ENCODE measurements at places on chromosomes 3 and 15.

DNA sequence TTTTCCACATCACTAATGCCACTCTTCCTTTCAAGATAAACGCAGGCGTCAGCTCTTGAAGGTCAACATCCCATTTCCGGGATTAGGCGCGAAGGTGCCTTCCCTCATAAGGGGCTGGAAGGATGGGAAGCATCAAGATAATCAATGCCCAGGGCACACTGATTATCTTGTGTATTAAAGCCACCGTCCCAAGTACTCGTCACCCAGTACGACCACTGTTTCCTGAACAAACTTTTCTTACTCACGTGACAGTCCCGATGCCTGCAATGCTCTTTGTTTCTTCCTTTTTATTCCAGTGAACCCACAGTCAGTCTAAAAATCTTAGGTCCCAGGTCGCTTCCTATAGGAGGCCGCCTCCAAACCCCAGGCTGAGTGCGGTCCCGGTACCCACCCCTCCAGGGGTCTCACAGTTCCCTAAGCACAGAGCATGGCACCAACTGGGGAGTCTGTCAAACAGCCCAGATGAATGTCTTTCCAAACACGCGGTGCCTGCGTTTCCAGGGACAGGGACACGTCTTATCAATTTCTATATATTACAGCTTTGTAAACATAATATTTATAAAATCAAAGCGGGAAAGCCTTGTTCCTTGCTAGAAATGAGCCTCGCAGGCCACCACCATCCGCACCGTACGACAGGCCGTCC lies 589 bp downstream of the ANAPC13 start:
- H3K4me3 ChIP-seq: peak overlapping the region; percentile 96
- H3K27ac ChIP-seq: peak overlapping the region; percentile 86
- no peaks in the 10 kb centered on the region for H3K27me3 ChIP-seq
- peak; percentile 60 for DNase-seq
- H3K4me1 ChIP-seq: peaks cover 29% of the 10 kb centered on the region

DNA sequence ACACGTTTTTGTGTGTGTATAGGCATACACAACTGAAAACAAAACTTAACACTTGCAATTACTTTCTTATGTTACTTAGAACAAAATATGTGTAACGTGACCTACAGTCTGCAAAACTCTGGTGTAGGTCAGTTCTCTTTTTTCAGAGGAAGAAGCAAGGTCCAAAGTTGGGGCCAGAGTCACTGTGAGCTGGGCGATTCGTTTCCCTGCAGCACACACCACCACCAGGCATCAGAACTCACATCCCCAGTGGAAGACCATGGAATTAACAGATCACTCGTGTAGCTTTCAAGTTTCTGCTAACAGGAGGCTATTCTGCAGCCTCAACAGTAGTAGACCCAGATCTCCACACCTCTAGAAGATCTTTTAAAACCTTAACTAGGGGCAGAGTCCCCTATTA lies 25.8 kb downstream of the ANP32A start:
- no peaks in the 10 kb centered on the region for H3K27me3 ChIP-seq
- DNase-seq: no peak
- H3K36me3 ChIP-seq: peaks cover 6% of the 10 kb centered on the region
- H3K4me3 ChIP-seq: no peak overlapping the region
- no peak overlapping the region for H3K27ac ChIP-seq

GRCh38 chr3:194761384-194761783 lies 75.7 kb downstream of the FAM43A start:
- no peak overlapping the region for H3K4me3 ChIP-seq
- DNase-seq: no peak
- no peaks in the 10 kb centered on the region for H3K27me3 ChIP-seq
- no peaks in the 10 kb centered on the region for H3K4me1 ChIP-seq
- no peaks in the 10 kb centered on the region for H3K36me3 ChIP-seq

DNA sequence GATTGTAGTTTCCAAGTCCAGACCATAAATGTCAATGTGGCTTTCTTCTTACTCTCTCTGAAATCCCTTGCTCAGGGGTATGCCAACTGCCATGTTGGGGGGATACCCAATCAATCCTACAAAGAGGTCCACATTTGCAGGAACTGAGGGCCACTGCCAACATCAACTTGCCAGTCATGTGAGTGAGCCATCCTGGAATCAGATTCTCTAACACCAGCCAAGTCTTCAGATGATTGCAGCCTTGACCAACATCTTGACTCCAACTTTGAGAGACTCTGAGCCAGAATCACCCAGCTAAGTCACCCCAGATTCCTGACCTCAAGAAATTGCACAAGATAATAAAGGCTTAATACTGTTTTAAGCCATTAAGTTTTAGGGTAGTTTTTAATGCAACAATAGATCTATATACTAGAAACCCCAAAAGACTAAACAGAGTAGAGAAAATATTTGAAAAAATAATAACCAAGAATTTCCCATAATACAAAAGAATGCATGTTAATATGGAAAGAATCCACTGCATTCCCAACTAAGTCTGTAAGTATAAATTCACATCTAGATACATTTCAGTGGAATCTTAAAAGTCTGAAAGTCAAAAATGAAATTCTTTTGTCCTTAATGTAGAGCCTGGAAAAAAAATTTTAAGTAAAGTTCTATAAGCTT lies 22.4 kb downstream of the ISG20 start:
- DNase-seq: no peak
- no peaks in the 10 kb centered on the region for H3K27me3 ChIP-seq
- no peak overlapping the region for H3K4me3 ChIP-seq
- H3K4me1 ChIP-seq: peaks cover 57% of the 10 kb centered on the region
- no peak overlapping the region for H3K27ac ChIP-seq

DNA sequence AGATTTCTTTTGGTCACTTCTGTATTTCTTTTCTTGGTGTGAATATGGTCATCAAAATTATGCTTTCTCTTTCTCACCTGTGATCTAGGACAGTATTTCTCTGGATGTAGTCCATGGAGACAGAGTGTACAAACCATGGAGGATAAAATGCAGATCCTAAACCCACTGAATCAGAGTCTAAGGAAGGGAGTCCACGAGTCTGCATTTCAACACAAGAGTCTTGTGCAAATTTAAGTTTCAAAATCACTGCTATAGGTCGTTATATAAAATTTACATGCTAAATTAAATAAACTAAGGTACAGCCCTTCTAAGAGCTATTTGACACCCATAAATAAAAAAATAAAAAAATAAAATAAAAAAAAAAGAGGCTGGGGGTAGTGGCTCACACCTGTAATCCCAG lies 17.3 kb upstream of the UBE2E2 start:
- no peak overlapping the region for H3K27ac ChIP-seq
- H3K4me3 ChIP-seq: no peak overlapping the region
- DNase-seq: no peak
- H3K27me3 ChIP-seq: no peaks in the 10 kb centered on the region
- H3K36me3 ChIP-seq: no peaks in the 10 kb centered on the region
